ENCODE measurements at places on chromosomes 5 and 9. TPM values are rescaled to one million over a fixed set of nuclear protein-coding genes. Genes with fewer than 3 reads are reported as not detected.

Gene SLC4A9
- total RNA-seq: not detected

Gene SPAG8
- total RNA-seq: not detected

Gene PCDHA9
- total RNA-seq: under 0.01 TPM

Gene LVRN
- total RNA-seq: not detected

Gene ARID3C
- 0.48 TPM for total RNA-seq

Measured in kidney epithelial cell (primary cell).